ENCODE measurements at places on chromosomes 12 and 14. TPM values are rescaled to one million over a fixed set of nuclear protein-coding genes. Genes with fewer than 3 reads are reported as not detected.

DNA sequence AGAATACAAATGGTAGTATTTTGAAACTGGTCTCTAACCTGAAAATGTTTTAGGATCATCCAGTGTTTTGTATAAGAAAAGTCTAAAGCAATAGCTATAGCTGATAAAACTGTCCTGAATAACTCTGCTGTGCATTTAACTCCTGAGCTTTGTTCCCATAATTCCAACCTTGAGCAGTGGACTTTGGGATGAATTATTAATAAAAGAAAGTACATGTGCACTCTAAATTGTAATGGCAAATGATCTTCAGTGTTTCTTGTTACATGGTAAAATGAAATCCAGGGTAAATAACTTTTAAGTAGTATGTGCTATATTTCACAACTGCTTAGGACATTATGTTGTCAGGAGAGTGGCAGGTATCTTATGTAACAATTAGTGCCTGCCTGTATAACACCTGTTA is 345.6 kb downstream of the SLC16A7 start:
- no peak for ATAC-seq

GRCh38 chr12:94867066-94867855 is 136.2 kb downstream of the NDUFA12 start:
- no peak for ATAC-seq

The SERPINA1 gene
- total RNA-seq = 160 TPM

The CSRP2 gene
- 3.1 TPM for total RNA-seq

DNA sequence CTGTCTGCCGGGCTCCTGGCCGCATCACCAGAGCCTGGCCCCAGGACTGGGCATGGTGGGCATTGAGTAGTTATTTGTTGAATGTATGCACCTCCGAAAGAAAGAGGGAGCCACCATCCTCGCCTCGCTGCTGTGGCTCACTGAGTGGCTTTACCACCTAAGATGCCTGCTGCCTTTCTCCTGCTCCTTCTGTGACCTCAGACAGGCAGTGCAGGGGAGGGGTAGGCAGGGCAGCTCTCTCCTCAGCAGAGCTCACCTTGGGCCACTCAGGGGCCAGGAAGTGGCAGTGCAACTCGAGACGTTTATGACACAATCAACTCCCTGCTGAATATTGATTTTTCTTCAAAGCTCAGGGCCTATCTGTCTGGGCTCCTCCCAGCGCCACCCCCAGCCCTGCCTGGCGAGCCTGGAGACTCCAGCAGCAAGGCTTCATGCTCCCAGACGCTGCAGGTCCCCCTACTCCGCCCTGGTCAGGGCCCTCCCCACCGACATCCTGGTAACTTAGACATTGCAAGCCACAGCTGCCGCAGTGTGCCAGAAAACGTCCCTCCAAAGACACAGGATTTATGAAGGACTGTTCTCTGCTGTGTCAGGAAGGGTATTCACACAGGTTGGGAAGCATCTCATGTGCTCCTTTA is 84.3 kb upstream of the DIO3 start:
- ATAC-seq = no peak

Measured in activated T-helper 17 cell treated with anti-CD3 and anti-CD28 coated beads, Interleukin-2, amount 50 U/mL, for 72 hours (primary cell).